ENCODE measurements at places on chromosomes 11 and 22.

DNA sequence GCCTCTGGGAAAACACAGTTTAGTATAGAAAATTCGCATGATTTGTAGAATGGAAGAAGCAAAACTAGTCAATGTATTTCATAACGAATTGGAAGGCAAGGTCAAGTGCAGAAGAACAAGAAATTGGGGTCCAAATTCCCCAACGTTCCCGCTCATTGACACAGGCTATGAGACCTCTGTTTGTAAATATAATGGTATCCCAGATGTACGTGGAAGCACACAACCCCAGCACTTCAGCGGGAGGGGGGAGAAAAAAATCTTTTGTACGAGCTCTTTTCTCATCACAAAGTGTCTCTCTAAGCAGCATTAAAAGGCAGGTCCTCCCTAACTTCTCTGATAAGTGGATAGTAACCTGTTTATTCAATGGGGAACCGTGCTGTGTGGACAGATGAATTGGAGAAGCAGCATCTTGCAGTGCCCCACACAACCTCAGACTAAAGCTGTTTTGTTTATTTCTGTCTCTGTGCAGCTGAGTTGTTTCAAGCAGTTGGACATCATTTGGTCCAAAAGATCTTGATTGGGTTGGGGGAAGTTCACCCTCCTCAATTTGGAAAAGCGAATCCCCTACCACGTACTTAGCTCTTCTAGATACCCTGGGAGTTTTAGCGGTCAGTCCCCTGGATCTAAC, 1.1 kb upstream of the GAB2 start:
- DNase-seq, result no peak

- DNase-seq, result no peak
Measured at GRCh38 chr22:47194476-47195155, 432.2 kb downstream of the TBC1D22A start.

DNA sequence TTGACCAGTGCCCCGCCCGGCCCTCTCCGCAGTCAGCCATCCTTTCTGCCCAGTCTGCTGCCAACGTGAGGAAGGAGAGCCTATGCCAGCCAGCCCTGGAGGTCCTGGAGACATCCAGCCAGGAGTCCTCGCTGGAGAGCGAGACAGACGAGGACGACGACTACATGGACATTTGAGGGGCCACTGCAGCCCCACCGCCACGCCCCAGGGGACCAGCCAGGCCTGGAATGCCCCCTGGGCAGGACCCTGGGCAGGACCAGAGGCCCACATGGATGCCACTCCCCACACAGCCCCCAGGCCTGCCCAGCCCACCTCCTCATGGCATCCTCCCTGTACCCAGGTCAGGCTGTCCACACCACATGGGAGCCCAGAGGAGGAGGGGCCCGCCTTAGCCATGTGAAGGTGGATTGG, 3.3 kb upstream of the SUSD2 start:
- no peak for DNase-seq

DNA sequence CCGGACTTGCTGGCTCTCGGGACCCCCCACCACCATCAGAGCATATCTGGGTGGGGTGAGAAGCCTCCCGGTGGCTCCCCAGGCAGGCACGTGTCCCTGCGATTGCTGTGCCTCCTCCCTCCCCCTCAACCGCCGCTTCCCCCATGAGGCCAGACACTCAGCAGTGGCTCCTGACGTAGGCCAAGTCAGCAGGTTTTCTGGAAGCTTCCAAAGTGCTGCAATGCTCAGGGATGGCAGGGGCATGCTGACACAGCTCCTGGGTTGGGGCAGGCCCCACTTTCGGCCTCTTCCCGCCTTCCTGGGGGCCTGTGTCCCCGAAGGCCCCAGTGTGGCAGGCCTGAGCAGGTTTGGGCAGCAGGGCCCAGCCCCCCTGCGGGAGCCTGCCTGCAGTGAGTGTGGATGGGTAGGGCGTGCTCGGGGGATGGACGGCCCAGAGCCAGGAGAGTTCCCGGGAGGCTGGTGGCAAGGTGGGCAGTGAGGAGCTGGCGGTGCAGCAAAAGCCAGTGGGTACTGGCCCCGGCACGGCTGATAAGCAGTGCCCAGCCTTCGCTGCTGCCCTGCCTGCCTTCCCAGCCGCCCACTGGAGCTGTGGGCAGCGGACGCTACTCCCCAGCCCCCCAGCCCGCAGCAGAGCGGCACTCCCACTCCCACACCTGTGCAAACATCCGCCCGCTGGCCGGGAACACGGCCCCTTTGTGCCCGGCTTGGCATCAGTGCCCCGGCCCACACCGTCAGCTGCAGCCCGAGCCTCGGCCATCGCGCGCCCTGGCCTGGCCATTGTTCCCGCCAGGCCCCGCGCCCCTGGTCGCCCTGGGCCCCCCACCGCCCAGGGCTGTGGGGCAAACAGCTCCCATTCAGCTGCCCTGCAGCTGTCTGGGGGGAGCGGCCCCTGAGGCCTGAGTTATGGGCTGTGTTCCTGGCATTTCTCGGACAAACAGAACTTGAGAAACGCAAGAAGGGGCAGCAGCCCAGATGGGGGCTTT, 125.0 kb downstream of the KCNQ1OT1 start:
- no peak for DNase-seq

DNA sequence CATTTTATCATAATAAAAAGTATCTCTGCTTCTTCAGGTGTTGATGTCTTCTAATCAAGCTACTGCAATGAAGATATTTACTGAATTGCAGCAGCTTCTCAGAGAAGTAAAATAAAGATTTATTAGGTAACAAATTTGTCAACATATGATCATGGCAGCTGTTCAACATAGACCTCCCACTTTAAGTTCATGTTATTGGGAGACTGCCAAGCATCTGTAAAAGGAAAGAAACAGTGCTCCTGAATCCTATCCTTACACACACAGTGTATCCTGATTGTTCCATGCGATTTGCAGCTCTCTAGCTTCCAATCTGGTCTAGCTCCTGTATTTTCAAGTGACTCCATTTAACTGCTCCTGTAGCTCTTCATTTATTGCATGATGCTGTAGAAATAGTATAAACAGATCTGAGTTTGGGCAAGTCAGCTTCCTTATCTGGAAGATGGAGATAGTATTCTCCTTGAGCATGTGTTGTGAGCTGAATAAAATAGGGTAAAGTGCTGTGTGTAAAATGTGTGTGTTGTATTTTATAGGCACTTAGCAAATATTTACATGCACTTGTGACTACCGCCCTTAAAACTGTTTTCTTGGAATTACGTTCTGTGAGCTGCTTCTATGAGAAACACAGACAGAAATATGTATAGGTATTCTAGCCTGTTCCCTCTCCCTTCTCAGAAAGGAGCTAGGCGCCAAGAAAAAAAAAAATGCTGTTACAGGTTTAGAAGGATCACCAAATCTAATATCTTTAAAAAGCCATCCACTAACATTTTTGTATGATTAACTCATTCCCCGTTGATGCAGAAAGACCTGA, 290.6 kb downstream of the JRKL start:
- no peak for DNase-seq

DNA sequence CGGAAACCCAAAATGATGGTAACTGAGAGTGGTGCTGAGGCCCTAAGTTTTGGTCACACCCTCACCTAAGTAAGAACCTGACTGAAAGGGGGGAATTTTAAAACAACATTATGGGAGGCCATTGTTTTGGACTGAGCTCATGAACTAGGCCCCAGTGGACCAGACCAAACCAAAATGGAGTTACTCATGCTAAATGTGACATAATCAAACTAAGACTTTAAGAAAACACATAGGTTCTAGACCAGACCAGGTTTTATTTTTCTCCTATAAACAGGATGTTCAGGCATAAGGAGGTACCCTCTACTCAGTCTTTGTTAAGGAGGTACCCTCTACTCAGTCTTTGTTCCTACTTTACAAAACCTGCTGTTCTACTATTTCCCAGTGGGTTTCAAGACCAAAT, 7.4 kb upstream of the EI24 start:
- DNase-seq, result no peak

DNA sequence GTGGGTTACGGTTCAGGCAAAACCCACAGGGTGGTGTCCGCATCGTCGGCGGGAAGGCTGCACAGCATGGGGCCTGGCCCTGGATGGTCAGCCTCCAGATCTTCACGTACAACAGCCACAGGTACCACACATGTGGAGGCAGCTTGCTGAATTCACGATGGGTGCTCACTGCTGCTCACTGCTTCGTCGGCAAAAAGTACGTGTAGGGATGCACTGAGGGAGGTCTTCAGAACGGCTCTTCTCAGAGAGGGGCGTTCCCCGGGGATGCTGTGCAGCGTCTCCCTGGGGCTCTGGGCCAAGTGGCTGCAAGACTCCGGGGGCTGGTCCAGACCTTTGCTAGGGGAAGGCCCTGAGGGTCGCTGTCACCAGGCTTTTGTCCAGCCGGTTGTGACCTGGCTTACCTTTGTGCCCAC, 1.3 kb downstream of the ACR start:
- no peak for DNase-seq

DNA sequence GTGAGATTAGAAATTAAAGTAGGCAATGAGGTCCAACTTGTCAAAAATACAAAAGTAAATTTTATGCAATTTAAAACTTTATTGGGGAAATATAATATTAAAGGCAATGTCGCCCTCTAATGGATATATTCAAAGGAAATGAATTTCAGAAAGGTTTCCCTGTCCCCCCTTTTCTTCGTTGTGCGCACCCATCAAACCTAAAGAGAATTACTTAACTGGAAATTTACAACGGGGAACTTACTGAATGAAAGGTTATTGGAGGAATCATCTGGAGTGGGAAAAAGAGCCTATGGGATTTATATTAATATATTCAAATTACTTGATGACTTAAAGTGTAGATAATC, 1.7 kb upstream of the ABTB2 start:
- DNase-seq, result no peak

DNA sequence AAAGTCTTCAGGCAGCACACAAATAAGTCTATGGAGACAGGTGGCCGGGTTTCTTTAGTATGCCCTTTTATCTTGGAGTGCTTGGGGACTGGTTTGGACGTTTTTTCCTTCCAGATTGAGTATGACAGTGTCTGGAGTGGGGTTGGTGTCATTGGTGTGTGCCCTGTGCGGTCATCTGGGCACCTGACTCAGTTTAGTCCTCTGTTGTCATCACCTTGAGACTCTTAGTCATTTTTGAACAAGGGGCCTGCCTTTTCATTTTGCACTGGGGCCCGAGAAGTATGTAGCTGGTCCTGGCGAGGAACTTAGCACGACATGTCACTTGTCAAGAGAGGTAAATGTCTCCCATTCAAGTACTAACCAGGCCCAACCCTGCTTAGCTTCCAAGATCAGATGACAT, 27.2 kb upstream of the MYO18B start:
- no peak for DNase-seq

DNA sequence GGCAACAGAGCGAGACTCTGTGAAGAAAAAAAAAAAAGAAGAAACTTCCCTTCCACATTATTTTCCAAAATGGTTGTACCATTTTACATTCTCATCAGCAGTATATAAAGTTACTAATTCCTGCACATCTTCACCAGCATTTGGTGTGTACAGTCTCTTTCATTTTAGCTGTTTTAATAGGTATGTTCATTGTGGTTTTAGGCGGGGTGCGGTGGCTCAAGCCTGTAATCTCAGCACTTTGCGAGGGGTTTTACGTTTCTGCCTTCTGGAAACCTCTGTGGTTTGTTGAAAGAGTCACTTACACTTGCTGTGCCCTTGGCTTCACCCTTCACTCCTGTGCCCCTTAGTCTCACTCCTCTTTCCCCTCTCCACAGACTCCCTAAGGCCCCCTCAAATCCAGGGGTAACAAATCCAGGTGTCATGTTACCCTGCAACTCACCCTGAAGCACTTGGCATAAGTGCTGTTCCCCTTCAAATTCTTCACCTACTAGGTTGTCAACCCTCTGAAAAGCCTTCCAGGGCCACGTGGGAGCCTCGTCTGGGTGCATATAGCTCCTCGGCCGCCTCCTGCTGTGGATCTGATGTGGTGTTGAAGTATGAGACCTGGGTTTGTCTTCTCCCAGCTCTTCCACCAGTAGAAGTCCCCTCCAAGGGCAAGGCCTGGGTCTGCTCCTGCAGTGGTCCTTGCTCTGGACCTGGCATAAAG, 20.8 kb downstream of the TOB2 start:
- DNase-seq, result no peak

- DNase-seq, result no peak
Measured at GRCh38 chr11:30358536-30358935, 35.6 kb downstream of the ARL14EP start.

- no peak for DNase-seq
Measured at GRCh38 chr22:50731811-50732624, 6.0 kb upstream of the ACR start.

DNA sequence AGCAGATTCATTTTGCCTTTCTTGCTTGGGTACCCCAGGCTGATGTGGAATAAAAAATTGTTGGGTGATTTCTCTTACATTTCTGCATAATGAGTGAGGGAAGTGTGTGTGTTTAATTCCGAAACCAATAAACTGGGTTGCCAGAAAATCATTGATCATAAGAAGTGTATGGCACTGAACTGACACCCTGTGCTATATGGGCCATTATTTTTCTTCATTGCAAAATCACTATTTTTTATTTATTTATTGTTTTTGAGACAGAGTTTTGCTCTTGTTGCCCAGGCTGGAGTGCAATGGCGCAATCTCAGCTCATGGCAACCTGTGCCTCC, 14.6 kb upstream of the HIKESHI start:
- no peak for DNase-seq

- DNase-seq, result no peak
Measured at GRCh38 chr11:10858439-10859325, 829 bp upstream of the ZBED5 start.

GRCh38 chr11:120815319-120816100, 208.4 kb upstream of the TBCEL start:
- no peak for DNase-seq

- no peak for DNase-seq
Measured at GRCh38 chr11:108975026-108975425, 310.2 kb downstream of the DDX10 start.

DNA sequence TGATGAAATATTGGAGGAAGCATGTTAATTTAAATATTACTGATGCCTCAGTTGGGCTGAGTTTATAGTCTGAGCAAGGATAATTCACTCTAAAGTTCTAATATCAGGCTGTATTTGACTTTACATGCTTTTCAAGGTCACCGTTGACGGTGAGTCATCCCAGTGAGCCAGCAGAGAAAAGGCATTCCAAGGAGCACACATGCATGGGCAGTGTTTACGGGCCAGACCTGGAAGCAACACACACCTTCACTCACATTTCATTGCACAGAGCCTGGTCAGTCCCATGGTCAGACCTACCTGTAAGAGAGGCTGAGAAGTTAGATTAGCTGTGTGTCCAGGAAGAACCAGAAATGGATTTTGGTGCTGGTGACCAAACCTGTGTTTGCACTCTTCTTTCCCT, 53.5 kb downstream of the COMMD9 start:
- DNase-seq, result peak; percentile 13

GRCh38 chr22:31230155-31230870, 18.2 kb downstream of the LIMK2 start:
- no peak for DNase-seq

GRCh38 chr11:72112143-72112977, at the start of gene ANAPC15:
Gene ANAPC15, minus strand, starts transcription at chr11:72112695. Its CDS starts 1,419 bp downstream, at chr11:72111276.
- peak; percentile 99 for DNase-seq

DNA sequence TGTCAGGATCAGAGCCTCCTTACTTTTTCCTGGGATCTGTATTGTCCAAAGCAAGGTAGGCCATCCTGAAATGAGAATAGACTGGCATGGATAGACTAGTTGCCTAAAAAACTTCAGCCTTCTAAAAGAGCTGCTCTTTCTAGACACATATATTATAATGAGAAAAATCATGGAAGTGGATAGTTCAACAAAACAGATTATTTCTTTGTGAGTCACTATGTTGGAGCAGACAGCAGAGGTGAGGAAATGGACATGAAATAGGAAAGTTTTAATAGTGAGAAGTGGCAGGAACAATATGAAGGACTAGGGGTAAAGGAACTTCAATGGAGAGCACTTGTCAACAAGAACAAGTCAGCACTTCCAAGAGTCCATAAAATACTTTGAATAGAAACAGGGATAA, 101.9 kb upstream of the ANO3 start:
- peak; percentile 24 for DNase-seq
